Panc1 (cell line): ENCODE measurements at places on chromosomes 6 and 20. TPM values are rescaled to one million over a fixed set of nuclear protein-coding genes. Genes with fewer than 3 reads are reported as not detected.

RAET1G gene
- total RNA-seq: 1.2 TPM

DNA sequence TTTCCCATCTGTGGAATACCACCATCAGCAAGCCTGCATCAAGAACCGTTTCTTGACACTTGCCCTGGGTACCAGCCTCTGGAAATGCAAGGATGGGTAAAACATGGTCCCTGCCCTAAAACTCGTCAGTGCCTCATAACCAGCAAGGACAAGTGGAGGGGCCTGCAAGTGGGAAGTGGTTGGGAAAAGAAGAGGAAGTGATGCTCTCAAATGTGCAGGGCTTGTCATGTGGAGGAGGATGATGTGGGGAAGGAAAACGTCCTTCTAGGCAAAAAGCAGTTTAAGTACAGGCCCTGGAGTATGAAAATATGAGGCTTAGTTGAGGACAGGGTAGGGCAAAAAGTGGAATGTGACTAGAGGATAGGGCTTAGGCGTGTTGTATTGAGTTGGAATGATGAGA lies 19.0 kb downstream of the RREB1 start:
- DNase-seq: no peak

MOG gene
- total RNA-seq: not detected

DNA sequence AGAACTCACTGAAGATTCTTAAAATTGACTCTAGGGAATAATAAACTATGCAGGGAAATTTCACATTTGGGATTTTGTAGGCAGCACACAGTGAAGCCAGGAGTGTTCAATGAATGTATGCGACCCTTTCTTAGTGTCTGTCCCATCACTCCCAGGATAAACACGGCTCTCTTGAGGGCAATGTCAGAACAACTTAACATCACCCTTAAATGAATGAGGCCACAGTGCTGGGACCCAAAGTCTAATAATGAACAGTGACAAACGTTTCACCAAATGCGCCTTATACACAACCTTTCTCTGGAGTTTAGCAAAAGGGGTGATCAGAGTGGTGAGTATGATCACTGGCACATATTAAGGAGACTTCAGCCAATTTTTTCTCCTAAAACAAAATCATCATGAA lies 237.3 kb downstream of the CLVS2 start:
- DNase-seq: no peak
